ENCODE measurements at places on chromosomes 13 and 19.

- no peak for DNase-seq
Measured at GRCh38 chr13:111537843-111538499, 217.5 kb downstream of the TEX29 start.

DNA sequence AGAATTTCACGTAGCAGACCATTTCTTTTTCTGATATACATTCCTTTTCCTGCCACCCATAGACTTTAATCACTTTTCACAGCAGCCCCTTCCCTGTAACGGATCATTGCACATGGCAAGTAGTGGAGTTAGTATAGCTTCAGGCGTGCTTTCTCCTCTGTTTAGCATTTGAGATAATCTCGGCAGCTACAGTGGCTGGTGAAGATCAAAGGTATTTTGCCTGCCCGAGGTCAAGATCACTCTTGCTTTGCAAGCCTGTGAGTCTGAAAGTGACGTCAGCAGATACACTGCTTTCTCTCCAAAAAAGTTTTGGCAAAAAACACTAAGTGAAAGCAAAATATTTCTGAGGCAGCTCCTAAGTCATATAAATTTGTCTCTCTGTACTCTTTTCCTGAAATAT lies 260.0 kb downstream of the NDFIP2 start:
- DNase-seq, result peak; percentile 63

- no peak for DNase-seq
Measured at GRCh38 chr13:43089912-43090498, 66.6 kb downstream of the DNAJC15 start.

GRCh38 chr13:48068036-48068435 lies 26.9 kb downstream of the MED4 start:
- DNase-seq, result no peak

DNA sequence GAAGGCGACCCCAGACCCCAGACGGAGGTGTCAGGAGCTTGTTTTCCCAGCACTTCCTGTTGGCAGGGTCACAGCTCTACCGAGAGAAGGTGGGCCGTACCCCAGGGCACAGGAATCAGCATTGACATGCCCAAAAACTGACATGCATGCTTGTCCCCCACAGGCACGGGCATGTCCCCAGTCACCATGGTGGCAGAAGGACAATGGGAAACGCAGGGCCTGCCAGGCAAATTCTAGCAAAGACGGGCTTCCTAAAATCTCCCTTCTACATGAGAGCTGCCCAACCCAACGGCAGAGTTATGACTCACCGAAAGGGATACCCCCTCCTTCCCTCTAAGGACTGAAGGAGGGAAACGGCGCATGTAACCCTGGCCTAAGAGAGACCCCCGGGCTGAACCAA lies 18.5 kb downstream of the TSHZ3 start:
- DNase-seq, result no peak

DNA sequence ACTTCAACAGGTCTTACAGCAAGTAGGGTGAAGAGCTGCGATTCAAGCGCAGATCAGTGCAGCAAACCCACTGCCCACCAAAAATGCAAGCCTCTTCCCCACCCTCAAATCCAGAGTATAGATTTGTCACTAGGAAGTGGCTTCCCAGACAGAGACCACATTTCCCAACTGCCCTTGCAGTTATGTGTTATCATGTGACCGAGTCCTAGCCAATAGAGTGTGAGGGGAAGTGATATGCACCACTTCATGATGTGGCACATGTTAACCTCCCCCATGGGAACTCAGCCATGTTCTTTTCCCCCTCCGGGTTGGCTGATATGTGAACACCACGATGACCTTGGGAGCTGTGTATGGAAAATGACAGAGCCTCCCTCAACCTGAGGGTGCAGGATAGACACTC lies 50.8 kb downstream of the MBD3L2B start:
- DNase-seq, result no peak

GRCh38 chr19:29708554-29709439 lies 6.3 kb downstream of the C19orf12 start:
- DNase-seq, result no peak

- peak; percentile 86 for DNase-seq
Measured at GRCh38 chr19:9323557-9323918, 441 bp upstream of the ZNF559 start.

- peak; percentile 45 for DNase-seq
Measured at GRCh38 chr13:50161052-50161451, 145.8 kb downstream of the KCNRG start.

GRCh38 chr19:46524308-46524707 lies 28.6 kb upstream of the PNMA8B start:
- no peak for DNase-seq

DNA sequence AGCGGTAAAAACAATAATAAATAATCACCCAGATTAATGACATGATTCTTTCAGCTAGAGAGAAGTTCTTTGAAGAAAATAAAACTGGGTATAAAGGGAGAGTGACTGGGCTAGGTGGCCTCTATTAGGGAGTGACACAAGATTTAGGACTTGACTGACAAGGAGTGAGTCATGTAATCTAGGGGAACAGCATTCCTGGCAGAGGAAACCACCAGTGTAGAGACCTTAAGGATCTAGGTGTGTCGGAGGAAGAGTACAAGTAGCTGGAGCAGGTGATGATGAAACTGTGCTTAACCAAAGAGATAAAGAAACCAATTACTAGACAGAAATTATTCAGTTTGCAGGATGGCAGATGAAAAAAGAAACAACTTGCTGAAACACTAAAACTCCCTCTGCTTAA lies 248.0 kb downstream of the RFC3 start:
- no peak for DNase-seq

GRCh38 chr19:53130506-53130905 lies 2.2 kb downstream of the ZNF415 start:
- no peak for DNase-seq

GRCh38 chr19:610801-611480 lies 21.3 kb downstream of the HCN2 start:
- DNase-seq, result peak; percentile 89

GRCh38 chr13:99975626-99976025 lies 4.1 kb upstream of the ZIC5 start:
- no peak for DNase-seq

- DNase-seq, result peak; percentile 66
Measured at GRCh38 chr13:74200081-74200480, 65.9 kb upstream of the KLF12 start.

DNA sequence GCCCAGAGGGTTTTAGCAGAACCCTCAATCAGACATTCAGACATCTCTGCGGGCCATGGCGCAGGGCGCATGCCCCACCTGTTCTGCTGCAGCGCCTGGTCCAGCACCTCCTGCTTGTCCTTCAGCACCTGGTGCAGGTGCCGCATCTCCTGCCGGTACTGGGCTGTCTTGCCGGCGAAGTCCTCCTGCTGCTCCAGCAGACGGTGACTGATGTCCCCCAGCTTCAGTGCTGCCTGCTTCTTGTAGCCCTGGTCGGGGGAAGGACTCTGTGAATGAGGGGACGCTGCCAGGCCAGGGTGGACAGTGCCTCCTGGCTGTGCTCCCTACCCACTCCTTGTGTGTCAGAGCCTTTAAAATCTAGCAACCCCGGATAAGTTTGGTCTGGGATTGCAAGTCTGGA lies 12.2 kb upstream of the SLC7A9 start:
- no peak for DNase-seq

DNA sequence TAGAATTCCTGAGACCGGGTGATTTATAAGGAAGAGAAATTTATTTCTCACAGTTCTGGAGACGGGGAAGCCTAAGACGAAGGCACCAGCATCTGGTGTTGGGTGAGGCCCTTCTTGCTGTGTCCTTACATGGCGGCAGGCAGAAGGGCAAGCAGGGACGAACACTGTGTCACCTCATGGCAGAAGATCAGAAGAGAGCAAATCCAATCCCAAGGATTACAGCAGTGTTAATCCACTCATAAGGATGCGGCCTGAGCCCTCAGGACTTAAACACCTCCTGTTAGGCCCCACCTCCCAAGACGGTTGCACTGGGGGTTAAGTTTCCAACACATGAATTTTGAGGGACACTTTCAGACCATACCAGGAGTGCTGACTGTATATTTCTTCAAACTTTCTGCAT lies 6.7 kb upstream of the FBL start:
- no peak for DNase-seq

- DNase-seq, result no peak
Measured at GRCh38 chr19:13057147-13057572, 45.5 kb downstream of the LYL1 start.

DNA sequence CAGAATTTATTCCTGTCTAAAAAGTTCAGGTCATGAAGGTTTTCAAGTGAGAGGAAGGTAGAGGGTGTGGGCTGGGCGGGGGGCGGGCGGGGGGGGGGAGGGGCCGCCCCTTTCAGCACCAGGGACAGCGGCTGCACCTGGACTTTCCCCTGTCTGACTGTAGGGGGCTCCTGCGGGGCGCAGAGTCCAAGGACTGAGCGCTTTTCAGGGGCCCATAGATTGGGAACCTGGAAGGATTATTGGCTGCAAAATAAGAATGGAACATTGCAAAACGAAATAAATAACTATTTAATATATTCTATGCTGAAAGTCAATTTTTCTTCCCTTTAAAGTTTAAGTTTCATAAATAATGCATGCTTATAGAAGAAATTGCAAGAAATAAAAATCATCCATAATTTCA lies 8.9 kb upstream of the CYP4F3 start:
- DNase-seq, result no peak

DNA sequence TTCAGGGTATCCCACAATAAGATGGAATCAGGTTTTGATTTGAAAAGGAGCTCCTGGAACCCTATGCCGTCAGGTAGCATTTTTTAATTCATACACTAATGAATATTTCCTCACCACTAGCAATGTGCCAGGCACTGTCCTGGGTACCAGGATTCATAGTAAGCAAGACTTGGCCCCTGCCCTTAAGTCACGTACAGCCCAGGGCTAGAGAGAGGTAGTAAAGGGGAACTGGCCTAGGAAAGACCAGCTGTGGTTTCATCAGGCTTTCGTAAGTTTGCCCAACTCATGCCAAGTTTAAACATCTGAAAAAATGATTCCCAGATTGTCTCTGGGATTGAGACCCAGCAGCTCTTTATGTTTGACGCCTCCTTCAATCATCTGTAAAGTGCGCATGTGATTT lies 45.9 kb upstream of the AMER2 start:
- no peak for DNase-seq

- peak; percentile 90 for DNase-seq
Measured at GRCh38 chr19:1248139-1248785, at the start of gene MIDN. Gene MIDN (plus strand): TSS chr19:1248583. CDS start chr19:1250297, 1,714 bp downstream.

DNA sequence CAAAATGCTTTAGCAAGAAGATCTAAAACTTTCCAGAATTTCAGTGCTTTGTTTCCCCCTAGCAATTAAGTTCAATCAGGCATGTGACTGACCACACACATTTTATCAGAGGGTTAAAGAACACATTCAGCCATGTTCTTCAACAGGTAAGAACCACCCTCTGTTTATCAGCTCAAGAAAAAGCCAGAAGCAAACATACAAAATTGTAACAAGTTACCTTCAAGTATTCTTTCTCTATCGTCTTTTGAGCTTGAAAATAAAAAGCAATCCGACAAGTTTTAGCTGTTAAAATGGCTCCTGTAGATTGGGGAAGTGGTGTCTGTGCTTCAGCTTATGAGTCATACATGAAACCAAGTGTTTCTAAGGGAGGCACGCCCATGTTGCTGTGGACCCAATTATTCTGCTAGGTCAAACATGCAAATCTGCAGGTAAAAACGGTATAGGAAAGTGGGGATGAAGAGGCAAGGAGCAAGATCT lies at the start of gene ELF1:
Gene ELF1 (minus strand): TSS at position 306 of the 477 bp plus-strand sequence. CDS start 37,262 bp downstream, outside the sequence.
- DNase-seq, result peak; percentile 65

DNA sequence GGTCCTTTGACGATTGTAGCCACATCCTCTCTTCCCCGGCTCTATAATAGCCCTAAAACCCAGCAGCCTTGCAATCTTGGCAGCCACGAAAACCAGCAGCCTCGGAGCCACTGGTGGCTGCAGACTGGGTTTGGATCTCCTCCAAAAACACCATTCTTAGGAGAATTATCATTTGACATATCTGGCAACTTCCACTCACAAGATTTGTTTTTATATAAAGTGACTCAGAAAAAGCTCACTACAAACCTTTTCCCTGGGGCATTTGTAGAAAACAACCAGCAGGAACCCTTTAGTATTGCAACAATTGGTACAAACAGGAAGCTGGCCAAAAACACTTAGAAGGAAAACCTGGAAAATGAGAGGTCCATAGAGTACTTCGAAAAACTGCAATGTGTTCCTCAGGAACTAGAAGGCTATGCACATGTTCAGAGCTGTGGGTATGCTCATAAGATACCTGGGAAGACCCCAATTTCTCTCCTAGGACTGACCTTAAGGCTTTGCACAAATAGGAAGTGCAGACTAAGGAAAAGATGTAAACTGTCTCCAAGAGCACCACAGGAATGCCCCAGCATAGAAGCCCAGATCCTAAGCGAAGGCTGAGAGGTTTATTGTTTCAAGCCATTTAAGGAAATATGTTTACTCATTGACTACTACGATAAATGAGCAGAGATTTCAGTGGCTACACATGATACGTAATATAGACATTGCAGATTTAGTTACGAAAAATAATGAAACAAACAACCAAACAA lies 71.2 kb downstream of the MYO16 start:
- peak; percentile 75 for DNase-seq

- DNase-seq, result no peak
Measured at GRCh38 chr13:55000844-55001243, 1972.2 kb downstream of the OLFM4 start.

GRCh38 chr19:45674946-45675345 lies 6.9 kb downstream of the GIPR start:
- no peak for DNase-seq

DNA sequence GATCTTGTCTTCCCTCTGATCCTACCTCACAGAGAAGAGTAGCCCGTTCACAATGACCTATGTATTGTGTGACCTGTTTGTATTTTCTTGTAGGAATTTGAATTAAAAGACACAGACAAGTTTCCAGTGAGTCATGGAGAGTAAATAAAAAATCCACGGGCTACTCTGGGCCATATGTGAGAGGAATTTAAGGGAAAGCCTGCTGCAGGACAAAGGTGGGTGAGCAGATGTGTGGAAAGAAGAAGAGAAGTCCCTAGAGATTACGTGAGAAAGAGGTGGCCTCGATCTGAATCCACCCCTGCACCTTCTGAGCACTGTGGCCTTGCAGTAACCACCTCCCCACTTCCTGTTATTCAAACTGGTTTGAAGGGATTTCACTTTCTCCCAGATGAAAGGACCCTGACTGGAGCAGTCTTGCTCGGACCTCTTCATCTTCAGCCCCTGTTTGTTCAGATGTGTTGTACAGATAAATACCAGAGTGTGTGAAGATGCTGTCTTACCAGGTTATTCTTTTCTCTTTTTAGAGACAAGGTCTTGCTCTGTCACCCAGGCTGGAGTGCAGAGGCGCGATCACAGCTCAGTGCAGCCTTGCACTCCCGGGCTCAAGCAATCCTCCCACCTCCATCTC lies 205.4 kb downstream of the PDS5B start:
- DNase-seq, result no peak
